AG20443 (cell line): ENCODE measurements at places on chromosomes 12 and 14.

DNA sequence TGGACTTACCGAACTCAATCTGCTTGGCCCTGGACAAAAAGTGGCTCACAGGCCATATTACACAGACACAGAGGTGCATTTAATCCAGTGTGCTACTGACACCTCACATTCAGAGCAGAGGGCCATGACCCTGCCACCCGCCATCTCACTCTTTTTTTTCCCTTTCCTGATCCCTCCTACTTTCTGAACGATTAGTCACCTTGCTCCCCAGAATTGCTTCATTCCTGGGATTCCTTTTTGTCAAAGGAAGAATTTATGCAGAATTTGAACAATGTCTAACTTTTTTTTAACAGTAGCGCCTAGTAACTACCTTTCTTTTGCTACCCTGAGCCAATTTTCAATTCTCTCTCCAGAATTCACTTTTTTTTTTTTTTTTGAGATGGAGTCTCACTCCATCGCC lies 4.6 kb downstream of the PKP2 start:
- DNase-seq: peak; percentile 32

DNA sequence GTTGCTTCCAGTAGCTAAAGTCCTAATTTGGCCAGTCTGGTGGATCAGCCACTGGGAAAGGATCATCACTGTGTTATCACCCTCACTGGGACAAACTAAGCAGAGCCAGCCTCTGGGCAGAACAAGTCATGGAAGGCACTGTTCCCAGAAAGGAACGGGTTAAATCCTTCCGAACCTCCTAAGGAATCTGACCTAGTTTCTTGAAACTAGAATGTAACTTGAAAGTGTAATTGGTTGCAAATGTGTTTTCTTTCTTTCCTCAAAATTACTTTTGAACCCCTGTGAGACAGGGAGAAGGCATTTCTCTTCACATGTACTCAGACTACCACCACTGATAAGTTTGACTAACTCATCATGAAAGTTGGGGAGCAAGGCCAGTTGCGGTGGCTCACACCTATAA lies 18.7 kb upstream of the KICS2 start:
- peak; percentile 30 for DNase-seq

DNA sequence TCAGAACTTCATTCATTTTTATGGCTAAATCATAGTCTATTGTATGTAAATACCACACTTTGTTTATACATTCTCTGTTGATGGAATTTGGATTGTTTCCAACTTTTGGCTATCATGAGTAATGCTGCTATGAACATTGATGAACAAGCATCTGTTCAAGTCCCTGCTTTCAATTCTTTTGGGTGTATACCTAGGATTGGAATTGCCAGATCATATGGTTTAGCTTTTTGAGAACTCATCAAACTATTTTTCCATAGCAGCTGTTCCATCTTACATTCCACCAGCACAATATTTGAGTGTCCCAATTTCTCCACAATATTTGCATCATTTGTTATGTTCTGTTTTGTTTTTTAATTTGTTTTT lies 52.3 kb upstream of the CCND2 start:
- no peak for DNase-seq

DNA sequence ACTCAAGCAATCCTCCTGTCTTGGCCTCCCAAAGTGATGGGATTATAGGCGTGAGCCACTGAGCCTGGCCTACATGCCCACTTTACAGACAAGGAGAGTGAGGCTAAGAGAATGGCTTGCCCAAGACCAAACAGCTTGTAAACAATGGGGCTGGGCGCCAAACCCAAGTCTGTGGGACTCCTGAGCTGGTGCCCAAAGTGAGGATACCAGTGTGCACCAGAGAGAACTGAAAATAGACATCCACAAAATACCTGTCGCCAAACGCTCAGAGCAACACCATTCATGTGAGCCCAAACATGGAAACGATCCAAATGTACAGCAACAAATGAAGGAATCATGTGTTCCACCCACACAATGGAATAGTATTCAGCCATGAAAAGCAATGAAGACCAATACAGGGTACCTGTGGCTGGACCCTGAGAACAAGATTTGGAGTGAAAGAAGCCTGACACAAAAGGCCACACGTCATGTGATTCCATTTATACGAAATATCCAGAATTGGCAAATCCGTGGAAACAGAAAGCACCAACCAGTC lies 38.2 kb downstream of the CCNK start:
- DNase-seq: no peak

GRCh38 chr12:70664465-70664881 lies 27.2 kb upstream of the PTPRB start:
- no peak for DNase-seq

- no peak for DNase-seq
Observed at GRCh38 chr14:83660597-83660996, 1869.3 kb upstream of the FLRT2 start.

GRCh38 chr12:124921200-124922031 lies 7.0 kb upstream of the UBC start:
- DNase-seq: peak; percentile 24

DNA sequence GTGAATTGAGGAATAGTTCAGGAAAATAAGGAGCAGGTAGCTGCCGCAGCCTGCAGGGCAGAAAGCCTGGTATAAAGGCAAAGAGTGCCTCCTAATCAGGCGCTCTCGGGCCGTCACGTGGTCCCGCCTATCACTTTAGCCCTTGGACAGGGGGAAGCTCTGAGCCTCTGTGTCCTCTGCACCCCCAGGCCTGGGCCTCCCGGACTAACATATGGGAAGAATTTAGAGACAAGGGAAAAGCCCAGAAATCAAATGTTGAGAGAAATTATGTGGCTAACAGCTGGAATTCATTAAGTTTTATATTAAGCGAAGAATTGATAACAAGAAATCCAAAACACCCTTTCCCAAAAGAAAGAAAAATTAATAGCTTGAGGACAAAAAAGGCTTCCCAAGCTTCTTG lies 417.7 kb downstream of the ATP23 start:
- DNase-seq: peak; percentile 41

DNA sequence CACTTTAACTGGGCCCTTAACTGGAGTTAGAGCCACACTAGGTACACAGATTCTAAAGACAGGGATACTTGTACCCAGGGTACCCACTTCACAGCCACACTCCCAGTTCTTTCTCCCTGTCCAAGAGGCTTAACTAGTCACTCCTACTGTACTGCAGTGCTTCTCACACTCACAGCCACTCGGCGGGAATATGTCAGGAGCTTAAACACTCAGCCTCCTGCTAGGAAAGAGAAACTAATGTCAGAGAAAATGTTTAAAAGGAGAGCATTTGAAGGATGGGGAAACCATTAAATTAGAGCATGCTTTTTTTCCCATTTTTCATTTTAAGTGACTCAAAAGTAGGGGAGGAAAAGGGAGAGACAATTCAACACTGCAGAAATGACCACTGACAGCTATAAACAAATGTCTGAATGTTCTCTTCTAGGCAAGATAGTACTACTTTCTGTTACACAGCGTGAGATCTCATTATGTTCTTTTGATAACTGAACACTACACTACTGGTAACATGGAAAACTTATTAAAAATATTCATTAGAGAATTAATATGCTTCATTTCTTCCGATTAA lies 22.9 kb upstream of the MDM1 start:
- DNase-seq: no peak
